ENCODE measurements at places on chromosomes 13 and 19.

- no peak for DNase-seq
Measured at GRCh38 chr13:44231786-44232516, 141.7 kb upstream of the SERP2 start.

- DNase-seq: no peak
Measured at GRCh38 chr19:29662604-29663404, 2.5 kb upstream of the PLEKHF1 start.

GRCh38 chr13:32734511-32734910 is 148.3 kb downstream of the PDS5B start:
- no peak for DNase-seq

DNA sequence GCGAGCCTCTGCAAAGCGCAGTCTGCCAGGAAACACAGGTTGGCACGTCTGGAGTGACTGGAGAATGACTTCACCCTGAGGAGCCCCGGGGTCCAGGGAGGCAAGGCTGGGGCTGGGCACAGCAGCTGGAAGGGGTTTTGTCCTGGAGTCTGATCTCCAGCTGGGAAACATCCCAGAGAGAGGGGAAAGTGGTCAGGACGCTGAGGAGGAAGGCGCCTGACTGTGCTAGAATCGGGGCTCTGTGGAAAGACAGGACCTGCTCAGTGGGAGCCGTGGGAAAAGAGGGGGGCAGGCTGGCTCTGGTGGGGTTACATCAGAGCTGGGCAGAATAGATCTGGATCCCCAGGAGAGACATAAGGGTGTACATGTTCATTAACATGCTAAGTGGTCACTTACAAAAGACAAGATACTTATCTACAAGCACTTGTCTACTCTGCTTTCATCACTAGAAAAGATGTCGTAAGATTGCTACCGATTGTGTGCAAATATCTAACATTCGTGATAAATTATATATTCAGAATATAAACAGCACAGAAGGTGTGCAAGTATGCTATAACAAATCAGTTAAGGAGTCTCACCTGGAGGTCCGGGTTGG is 106.6 kb downstream of the COL4A1 start:
- DNase-seq: no peak

GRCh38 chr13:28138756-28139470 is 568 bp downstream of the PAN3 start:
- DNase-seq: peak; percentile 93

DNA sequence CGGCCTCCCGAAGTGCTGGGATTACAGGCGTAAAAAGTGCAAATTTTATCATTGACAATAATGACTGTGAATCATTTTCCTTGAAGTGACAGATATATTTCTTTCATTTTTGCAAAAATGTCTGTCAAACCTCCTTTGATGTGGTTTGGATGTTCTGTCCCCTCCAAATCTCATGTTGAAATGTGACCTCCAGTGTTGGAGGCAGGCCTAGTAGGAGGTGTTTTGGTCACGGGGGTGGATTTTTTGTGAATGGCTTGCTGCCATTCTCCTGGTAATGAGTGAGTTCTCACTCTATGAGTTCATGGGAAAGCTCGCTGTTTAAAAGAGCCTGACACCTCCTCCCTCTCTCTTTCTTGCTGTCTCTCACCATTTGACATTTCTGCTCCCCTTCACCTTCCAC is 5.5 kb upstream of the SLC1A6 start:
- DNase-seq: no peak

- DNase-seq: no peak
Measured at GRCh38 chr19:3466635-3467034, 13.7 kb downstream of the SMIM24 start.

- no peak for DNase-seq
Measured at GRCh38 chr13:99256283-99256682, 1.9 kb downstream of the GPR18 start.

GRCh38 chr13:84845907-84846619 is 953.2 kb downstream of the SLITRK6 start:
- DNase-seq: no peak

- DNase-seq: no peak
Measured at GRCh38 chr19:56748378-56748777, 76.8 kb upstream of the ZNF835 start.

DNA sequence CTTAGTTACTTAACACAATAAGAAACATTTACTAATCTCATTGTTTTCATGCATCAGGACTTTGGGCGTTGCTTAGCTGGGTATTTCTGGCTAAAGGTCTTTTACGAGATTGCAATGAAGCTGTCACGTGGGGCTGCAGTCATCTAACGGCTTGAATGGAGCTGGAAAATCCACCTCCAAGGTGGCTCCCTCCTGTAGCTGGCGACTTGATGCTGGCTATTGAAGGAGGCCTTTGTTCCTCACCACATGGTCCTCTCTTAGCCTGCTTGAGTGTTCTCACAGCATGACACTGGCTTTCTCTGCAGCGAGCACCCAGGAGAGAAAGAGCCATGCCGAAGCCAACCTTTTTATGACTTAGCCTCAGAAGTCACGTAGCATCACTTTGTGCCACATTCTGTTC is 92.0 kb downstream of the NHLRC3 start:
- DNase-seq: no peak

- DNase-seq: no peak
Measured at GRCh38 chr19:10173527-10173926, 21.2 kb downstream of the DNMT1 start.

- no peak for DNase-seq
Measured at GRCh38 chr13:34004676-34005075, 186.7 kb downstream of the RFC3 start.

Data from vagina (tissue), 2 donors.